PC-9 (cell line): ENCODE measurements at places on chromosomes 5 and 9.
A peak's percentile ranks its signal among the peaks of the same experiment; 100 is the strongest.

DNA sequence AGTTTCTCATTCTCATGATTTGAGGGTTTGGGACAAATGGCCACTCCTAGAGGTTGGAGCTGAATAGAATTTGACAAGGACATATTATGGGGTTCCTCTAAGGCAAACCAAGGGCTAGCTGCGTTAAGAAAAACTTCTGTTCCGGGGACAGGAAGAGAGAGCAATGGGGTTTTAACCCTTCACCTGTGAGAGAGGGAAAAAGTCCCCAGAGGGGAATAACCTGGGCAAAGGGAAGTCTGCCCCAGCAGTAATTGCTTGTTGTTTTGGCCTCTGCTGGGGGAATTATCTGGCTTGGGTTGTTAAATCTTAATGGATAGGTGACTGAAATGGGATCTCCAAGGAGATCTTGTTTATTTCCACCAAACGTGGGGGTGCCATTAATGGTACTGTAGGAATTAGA, 110.1 kb upstream of the MOCS2 start:
- no peak for DNase-seq

- DNase-seq = no peak
Observed at GRCh38 chr5:58262226-58262625, 197.7 kb downstream of the PLK2 start.

DNA sequence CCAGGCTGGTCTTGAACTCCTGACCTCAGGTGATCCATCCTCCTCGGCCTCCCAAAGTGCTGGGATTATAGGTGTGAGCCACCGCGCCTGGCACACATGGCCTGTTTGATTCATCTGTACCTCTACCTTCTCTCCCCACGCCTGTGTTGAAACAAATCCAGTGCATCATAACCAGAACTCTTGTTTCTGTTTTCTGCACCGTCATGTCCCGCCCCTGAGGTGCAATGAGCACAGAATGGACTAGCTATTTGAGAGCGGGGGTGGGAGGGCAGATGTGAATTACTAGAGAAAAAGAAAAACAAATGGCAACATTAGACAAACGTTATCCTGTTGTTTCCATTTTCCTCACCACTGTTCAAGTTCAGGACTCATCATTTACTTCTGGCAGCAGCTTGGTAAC, 10.7 kb upstream of the FAM193B start:
- DNase-seq = no peak

DNA sequence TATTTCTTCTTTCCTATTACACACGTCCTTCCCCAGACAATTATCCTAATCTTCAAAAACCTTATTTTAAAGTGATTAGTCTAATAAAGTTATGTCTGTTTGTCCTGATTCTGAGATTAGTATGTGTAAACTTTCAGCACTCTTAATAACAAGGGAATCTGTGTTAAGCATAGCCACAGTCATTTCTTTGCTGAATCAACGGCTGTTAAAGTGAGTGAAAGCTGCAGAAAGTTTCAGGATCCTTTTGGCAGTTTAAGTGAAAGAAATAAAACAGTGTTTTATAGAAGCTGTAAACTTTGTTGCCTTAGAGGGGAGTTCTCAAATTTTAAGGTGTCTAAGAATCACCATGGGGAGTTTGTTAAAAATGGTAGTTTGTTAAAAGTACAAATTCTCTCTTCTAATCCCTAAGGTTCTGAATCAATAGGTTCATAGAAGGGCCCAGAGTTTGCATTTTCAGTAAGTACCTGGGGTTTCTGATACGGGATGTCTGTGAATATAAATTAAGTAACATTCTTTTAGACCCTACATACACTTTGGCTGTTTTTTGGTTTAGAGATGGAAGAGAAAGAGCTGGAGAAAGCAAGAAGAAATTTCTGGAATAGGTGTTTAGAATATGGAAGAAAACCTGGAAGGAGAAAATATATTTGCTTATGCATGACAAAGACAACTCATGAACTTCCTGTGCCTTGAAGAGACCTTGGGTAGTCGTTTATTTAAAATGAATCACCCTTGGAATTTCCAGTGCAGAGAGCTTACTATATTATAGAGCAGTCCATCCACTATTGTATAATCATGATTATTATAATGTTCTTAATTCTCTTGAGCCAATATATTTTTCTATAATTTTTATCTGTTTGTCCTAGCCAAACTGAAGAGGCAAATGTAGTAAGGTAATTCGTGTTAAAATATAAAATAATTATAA, 45.7 kb downstream of the SCAMP1 start:
- DNase-seq = no peak

GRCh38 chr9:128429513-128430086, 8.9 kb downstream of the CERCAM start:
- DNase-seq = no peak

- no peak for DNase-seq
Observed at GRCh38 chr9:83906144-83906543, 15.1 kb downstream of the KIF27 start.

GRCh38 chr9:122252796-122253195, 11.8 kb downstream of the RBM18 start:
- DNase-seq = no peak

DNA sequence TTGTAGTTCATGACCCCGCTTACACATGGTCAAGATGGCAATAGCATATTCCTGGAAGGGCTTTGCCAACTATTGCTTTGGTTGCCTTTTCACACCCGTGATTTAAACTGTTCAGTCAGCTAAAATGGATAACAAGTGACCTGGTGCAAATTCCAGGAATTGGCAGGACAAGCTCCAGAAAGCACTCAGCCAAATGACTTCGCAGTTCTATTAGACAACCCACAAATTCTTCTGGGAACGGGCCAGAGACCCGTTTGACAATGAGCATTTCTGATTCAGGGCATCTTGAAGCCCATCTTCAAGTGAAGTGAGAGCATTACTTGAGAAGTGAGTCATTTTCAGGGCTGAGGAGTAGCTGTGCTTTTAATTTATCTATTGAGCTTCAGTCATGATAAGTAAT, 165.0 kb downstream of the DROSHA start:
- no peak for DNase-seq

GRCh38 chr9:35579130-35579529, 25.9 kb upstream of the TESK1 start:
- no peak for DNase-seq

DNA sequence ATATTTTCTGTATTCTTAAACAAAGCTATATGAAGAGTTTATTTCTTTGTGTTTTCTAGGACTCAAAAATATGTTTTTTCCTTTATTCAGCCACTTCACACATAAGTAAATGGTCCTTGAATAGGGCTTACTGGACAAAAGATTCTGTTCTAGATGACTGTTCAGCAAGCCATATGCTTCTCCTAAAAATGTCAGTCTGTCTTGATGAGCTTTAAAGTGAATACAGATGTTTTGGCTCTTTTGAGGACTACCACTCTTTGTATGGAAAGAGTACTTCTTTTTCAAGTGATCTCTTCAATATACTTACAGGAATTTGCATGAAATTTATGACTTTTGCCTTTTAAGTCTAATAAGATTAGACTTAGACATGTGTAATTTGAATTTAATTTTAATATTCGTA, 8.4 kb downstream of the NDUFS4 start:
- DNase-seq = no peak

- no peak for DNase-seq
Observed at GRCh38 chr5:178339272-178339671, 106.7 kb upstream of the PHYKPL start.

GRCh38 chr5:120372899-120373298, 91.2 kb upstream of the PRR16 start:
- no peak for DNase-seq

DNA sequence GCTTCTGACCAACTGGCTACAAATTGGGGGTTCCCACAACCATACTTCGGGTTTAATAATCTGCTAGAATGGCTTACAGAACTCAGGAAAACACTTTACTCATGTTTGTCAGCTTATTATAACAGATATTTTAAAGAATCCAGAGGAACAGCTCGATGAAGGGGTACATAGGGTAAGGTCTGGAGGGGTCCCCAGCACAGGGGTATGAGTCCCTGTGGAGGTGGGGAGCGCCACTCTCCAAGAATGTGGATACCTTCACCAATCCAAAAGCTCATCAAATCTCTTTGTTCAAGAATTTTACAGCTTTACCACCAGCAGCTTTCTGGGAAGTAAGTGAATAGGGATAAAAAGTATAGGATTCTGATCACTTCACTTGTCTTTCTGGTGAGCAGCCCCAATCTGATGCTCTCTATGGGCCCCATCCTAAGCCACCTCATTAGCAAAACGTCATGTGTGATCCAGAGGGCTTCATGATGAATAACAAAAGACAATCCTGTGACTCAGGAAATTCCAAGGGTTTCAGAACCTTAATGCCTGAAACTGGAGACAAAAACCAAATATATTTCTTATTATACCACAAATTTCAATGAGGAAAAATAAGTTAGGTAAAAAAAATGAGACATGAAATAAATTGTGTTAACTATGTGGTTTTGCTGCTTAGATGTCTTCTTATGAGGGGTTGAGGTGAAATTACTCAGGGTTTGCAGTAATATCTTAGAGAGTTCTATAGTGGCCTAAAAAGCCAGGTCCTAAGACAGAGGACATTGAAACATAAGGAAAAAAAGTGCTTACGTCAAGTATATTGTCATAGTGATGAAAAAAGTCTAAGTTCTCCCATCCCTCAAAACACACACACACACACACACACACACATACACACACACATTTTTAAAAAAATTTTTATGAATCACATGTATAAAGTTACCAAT, 290.5 kb downstream of the ANXA1 start:
- no peak for DNase-seq

DNA sequence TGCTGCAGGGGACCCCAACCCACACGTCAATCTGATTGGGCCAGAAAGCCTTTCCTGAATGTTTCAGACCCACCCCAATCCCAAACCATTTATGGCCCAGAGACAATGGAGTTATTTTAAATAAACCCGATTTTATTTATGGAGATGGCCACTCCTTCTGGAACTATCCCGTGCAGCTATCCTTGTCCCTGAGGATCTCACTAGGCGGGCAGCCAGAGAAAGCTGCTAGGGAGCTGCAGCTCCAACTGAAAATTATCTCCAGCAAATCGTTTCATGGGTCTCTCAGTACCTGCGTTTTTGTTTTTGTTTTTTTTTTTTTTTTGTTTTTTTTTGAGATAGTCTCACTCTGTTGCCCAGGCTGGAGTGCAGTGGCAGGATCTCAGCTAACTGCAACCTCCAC, 23.0 kb downstream of the C1QTNF2 start:
- DNase-seq = no peak

DNA sequence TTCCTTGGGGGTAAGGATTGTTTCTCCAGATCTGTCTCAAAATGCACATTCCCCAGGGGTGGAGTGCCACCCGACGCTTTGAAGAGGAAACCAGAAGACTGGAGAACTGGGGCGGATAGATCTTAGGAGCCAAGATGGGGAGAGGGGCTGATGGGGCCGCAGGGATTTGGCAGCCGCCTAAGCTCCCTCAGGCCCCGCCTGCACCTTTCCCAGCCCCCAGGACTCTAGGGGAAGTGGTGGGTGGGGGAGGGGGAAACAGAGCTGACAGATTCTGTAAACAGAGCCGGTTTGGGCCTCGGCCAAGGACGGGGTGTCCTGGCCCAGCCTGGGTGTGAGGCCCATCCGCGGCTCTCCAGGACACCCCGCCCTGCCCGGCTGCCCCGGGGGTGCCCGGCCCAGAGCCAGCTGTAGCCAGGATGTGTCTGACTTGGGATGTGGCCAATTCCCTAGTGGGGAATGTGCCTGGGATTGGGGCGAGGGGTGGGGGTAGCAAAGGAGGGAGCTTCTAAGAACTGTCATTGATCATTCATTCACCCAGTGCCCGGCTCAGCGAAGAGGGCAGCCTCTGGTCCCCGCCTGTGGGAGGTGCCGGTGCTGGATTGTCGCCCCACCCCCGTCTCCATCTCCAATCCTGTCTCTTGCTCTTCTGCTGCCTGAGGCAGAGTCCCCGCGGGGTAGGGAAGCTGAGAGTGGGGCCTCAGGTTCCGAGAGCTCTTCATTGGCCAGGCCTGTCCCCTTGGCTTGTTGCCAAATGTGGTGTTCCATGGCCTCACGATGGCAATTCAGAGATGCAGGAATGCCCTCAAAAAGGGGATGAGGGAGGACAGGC, 54.8 kb upstream of the CDKN2AIPNL start:
- DNase-seq = peak; percentile 58

DNA sequence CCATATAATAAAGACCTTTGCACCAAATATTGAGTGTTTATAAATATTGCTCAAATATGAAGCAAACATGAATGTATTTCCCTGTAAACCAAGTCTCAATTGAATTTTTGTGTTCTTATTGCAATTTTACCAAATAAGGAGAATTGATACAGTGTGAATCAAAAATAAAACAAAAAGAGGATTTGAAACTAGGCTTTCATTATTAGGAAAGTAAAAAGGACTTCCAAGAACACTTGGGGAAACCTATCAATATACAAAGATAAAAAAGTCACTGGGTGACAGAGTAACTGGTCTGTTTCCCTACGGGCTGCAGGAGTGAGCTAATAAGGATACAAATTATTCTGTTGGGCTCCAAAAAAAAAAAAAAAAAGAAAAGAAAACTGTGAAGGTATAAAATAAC, 44.8 kb upstream of the SNX2 start:
- DNase-seq = no peak

- DNase-seq = no peak
Observed at GRCh38 chr5:171649075-171649401, 136.6 kb upstream of the SMIM23 start.

- DNase-seq = no peak
Observed at GRCh38 chr9:33297432-33297831, 7.1 kb downstream of the NFX1 start.
